Stimulated activated CD4-positive, alpha-beta T cell treated with anti-CD3 and anti-CD28 coated beads, Interleukin-1b, Interleukin-23, amount 100 ng/mL, for 48 hours (primary cell): ENCODE measurements at places on chromosomes 6 and 20.

DNA sequence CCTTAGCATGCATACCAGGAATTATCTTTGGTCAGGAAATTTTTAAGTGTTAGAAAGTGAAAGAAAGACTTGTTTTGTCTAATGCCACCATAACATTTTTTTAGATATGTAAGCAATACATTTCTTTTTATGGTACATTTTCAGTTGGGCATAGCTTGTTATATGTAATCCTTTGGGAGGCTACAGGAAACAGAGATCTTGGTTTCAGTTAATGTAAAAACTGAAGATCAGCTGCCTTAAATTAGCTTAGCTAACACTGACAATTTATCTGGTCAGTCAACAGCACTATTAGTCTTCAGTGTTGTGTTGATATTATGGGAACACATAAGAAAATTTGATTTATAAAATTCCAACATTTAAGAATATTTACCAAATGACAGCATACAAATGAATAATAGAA, 78.6 kb upstream of the SMIM8 start:
- no peak for DNase-seq

GRCh38 chr20:62648318-62648995, 6.2 kb downstream of the SLCO4A1 start:
- DNase-seq: no peak

- DNase-seq: no peak
These were observed 810.7 kb downstream of the MAFB start for GRCh38 chr20:39878320-39878719.

GRCh38 chr20:33925867-33926266, 67.8 kb upstream of the RALY start:
- DNase-seq: no peak

DNA sequence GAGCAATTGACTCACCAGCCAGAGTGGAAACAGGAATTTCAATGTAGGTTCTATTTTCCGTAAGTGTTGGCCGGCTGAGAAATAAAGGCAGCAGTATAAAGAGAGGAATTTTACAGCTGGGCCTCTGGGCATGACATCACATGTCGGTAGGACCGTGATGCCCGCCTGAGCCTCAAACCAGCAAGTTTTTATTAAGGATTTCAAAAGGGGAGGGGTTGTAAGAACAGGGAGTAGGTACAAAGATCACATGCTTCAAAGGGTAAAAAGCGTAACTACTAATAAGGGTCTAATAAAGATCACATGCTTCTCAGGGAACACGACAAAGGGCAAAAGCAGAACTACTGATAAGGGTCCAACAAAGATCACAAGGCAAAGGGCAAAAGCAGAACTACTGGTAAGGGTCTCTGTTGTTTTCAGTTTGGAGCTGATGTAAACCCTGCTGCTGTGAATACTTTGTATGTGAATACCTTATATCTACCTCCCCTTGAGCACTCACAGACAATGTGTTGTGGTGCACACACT, 9.0 kb upstream of the TULP4 start:
- DNase-seq: no peak

DNA sequence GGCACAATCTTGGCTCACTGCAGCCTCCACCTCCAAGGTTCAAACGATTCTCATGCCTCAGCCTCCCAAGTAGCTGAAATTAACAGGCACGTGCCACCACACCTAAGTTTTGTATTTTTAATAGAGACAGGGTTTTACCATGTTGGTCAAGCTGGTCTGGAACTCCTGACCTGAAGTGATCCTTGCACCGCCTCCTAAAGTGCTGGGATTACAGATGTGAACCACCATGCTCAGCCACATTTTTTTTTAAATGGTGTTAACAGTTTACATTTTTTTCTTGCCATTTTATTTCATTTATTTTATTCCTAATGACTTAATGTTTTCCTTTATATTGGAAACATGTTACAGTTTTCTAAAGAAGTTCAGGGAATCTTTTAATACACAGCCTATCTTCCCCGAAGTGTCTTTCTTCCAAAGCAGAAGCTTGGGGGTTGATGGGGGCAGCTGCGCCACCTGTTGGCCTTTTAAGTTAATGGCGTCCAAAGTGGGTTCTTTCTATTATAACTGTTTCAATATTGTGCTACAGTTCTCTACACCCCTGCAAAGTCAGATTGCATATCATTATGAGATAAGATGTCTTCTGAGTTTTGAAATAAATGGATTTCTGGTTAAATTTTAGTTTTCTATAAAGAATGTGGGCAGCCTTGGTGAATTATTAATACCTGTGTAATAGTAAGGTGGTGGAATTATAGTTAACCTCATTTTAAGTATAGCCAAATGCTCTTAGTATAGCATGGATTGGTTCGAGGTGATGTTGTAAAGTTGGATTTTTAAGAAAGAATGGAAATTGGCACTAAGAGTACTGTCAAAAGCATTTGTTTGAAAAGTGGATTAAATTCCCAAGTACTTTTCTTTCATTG, 42.0 kb upstream of the PLCG1 start:
- peak; percentile 53 for DNase-seq

GRCh38 chr6:10685092-10685915, 9.1 kb downstream of the C6orf52 start:
- no peak for DNase-seq

DNA sequence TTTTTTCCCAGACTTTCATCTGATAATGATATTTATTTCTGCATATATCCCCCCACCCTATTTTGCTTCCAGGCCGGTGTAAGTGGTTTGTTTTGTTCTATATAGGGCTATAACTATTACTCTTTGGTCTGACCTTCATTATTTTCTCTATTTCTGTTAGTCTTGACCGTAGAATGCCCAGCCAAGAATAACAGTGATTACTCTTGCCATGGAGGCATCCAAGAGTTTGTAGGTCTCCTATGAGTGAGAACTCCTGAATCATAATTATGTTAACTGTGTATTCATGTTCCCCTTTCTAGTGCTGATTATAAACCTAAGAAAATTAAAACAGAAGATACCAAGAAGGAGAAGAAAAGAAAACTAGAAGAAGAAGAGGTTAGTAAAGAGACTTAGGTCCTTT, 52.2 kb downstream of the TOP1 start:
- no peak for DNase-seq

GRCh38 chr6:32752580-32752979, 10.8 kb downstream of the HLA-DQB2 start:
- no peak for DNase-seq

GRCh38 chr20:9136114-9136513, 67.2 kb downstream of the PLCB4 start:
- no peak for DNase-seq

DNA sequence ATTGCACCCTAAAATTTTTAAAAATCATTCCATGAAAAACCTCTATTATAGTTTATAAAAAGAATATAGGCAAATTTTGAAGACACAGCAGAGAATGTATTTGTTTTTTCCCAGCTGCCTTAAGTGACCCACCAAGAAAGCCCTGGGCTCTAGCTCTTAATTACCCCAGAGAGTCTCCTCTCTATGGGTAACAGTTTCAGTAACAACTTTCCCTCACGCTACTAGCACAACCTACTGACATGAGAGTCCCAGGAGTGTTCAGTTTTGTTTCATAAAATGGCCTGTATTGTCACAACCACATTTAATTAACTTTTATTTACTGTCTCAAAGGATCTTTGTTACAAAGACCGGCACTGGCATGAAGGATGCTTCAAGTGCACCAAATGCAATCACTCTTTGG, 41.5 kb downstream of the FHL5 start:
- no peak for DNase-seq
